ENCODE measurements at places on chromosomes 7 and 10.

- DNase-seq, result no peak
These were observed 195.1 kb upstream of the AUTS2 start for GRCh38 chr7:69403169-69403568.

- DNase-seq, result no peak
These were observed 35.0 kb downstream of the CCDC146 start for GRCh38 chr7:77157446-77157845.

- DNase-seq, result no peak
These were observed 3.6 kb downstream of the ADCK2 start for GRCh38 chr7:140676306-140676705.

DNA sequence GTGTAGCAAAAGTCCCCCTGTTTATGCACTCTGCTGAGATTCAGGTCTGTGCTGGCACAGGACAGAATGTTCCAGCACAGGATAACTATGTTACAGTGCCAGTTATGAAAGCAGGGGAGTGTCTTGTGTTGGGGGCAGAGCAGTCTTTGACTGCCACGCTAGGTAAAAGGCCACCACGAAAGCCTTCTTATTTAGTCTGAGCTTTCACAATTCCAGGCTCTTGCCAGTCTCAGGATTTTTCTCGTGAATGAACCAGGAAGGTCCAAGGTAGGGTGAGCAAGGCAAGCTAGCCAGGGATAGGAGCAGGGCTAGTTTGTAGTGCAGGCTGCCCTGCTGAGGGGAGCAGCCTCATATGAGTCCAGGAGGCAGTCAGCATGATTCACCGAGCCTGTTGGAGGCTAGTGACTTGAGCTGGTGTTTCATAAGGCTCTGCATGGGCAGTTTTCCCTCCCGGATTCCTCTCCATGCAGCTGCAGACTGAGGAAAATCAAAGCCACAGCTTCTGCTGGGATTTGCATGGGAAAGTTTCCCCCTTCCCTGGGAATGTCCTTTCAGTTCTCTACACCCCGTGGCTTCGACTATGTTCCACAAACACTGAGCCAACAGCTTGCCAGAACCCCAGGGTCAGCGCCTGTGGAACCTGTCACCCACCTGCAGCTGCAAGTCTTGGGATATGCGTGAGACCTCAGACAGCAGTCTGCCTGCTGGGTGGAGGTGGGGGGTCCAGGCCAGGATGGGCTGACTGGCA lies 112.3 kb downstream of the JCAD start:
- DNase-seq, result no peak

- DNase-seq, result no peak
These were observed 322.4 kb downstream of the HGF start for GRCh38 chr7:81447351-81447952.

- DNase-seq, result no peak
These were observed 80.8 kb downstream of the CD36 start for GRCh38 chr7:80719261-80719660.

DNA sequence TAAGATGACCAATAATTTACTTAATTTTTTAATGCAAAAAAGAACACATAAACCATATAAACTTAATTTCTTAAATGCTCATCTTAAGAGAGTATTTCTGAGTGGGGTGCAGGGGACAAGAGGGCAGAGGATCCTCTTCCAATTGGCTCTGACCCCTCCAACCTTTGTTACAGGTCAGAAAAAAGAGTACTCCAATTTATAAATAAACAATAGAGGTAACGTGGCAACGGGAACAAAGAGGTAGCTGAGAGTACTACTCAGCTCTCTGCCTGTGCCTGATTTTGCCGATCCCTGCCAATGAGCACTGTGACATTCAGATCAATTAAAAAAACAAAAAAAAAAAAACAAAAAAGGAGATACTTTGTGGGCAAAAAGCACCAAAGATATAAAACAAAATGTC lies 307.9 kb downstream of the PARD3 start:
- DNase-seq, result no peak

DNA sequence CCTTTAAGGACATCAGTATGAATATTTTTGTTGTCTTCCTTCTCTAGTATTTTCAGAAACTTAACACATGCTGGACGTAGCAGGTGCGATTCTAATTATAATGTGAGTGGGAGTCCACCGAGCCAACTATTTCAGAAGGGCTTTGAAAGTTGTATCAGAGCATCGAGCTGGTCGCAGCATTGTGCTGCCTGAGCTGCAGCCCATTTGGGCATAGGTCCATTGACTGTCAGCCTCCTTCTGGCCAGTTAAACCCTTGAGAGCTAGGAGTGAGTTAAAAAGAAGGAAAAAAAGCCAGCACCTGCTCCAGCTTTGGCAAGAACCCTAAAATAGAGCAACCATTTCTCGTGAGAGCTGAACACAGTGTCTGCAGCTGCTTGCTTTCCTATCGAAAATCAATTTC lies 47.8 kb downstream of the SLC35G1 start:
- DNase-seq, result no peak
